ENCODE measurements at places on chromosomes 6 and 20.

DNA sequence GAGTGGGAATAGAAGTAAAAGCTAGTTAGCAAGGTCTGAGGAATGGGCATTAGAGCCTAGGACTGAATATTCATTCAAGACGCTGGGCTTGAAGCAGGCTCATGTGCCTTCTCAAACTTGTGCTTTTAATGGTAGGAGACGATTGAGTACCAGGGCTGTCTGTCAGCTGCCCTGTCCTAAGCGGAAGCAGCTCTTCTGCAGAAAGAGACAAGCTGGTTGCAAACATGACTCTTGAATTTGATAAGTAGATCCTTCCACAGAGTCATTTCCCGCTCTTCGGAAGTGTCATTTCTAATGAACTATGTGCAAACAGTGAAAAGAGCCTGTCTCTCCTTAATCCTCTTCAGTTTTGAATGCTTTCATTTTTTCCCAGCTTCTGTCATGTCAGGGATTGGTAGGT is 176.4 kb downstream of the TFAP2B start:
- DNase-seq: no peak

GRCh38 chr6:106360410-106360988 is at the start of gene CRYBG1:
TSS of gene CRYBG1 (plus strand) at chr6:106360717. CDS start at chr6:106360909, 192 bp downstream.
- peak; percentile 69 for DNase-seq

GRCh38 chr20:46000262-46000996 is 8.3 kb upstream of the MMP9 start:
- DNase-seq: no peak

- no peak for DNase-seq
Measured at GRCh38 chr6:53735896-53736295, 58.9 kb upstream of the LRRC1 start.

- DNase-seq: no peak
Measured at GRCh38 chr6:141925001-141925400, 207.7 kb upstream of the GJE1 start.

Data from GM12891 (cell line).